NCI-H1417 treated with DMSO at 0.1 percent for 48 hours (cell line): ENCODE measurements at places on chromosomes 1 and 21.

DNA sequence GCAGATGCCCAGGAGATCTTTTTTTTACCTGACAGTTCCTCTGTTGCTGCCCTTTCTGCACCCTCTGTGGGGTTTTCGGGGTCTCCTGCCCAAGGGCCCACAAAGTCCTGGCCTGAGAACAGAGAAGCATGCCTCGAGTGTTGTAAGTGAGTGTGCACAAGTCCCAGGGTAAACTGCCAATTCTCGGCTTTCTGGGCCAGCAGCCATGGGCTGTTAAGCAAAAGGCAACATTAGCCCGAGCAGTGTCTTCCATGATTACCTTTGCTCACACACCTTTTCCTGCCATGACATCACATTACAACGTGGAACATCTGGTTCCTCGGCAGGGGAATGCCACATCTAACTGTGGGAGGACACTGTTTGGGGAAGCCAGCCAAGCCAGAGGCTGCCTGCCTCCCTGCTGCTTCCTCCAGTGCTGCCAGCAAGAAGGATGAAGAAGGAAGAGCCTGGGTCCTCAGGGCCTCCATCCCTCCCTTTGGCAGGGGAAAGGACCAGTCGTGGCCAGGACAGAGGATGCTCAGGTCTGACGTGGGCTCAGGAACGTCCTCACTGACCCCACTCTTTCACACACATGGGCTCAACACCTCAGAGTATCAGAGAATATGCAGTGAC is 485.9 kb downstream of the OMA1 start:
- no peak for DNase-seq

DNA sequence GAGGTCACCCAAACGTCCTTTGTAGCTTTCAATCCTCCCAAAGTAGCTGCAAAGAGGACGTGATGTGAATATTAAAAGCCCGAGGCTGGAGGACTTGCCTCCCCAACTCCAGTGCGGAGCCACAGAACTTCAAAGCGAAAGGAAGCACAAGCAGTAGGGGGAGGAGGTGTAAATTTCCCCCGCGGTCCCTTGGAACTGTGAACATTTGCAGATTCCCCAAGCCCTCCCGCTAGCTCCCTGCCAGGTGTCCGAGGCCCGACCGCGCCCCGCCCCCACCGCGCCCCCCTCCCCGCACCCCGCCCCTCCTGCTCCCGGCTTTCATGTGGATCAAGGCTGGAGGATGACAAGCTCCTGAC is 41.5 kb upstream of the HAO2 start:
- peak; percentile 62 for DNase-seq

- DNase-seq, result no peak
These were observed at the start of gene GPR25 for GRCh38 chr1:200872446-200873115. TSS of gene GPR25 (plus strand) at chr1:200872981. CDS start at chr1:200873038, 57 bp downstream.

GRCh38 chr1:172745014-172745413 is 86.1 kb downstream of the FASLG start:
- DNase-seq, result no peak

DNA sequence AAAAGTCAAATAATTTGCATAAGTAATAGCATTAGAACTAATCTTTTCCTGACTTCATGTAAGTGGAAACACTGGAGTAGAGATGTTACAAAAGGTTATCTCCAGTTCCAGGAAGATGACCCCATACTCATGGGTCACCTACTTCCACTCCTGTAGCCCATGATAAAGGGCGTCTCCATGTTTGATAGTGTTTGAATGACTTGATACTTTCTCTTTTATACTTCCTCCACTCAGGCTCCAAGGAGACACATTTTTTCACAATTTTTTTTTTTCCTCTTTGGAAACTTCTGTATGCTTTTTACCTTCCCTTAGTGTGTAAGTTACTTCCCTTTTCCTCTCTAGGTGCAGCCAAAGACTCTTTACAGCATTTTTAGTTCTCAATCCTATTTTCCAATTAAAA is 382.1 kb upstream of the B3GALT2 start:
- no peak for DNase-seq

- no peak for DNase-seq
These were observed 1.3 kb downstream of the LINGO4 start for GRCh38 chr1:151803915-151804314.

GRCh38 chr1:193411714-193412113 is 225.3 kb upstream of the B3GALT2 start:
- no peak for DNase-seq

DNA sequence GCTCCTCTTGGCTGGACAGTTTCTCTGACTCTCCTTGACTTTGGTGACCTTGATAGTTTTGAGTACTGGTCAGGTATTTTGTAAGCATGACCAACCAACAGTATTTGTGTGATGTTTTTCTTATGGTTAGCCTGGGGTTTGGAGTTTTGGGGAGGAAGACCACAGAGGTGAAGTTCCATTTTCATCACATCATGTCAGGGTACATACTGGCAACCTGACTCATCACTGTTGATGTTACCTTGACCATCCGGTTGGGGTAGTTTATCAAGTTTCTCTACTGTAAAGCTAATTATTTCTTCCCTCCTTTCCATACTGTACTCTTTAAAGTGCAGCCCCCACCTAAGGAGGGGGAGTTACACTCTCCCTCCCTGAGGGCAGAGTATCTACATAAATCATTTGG is 13.4 kb downstream of the OSCP1 start:
- no peak for DNase-seq

DNA sequence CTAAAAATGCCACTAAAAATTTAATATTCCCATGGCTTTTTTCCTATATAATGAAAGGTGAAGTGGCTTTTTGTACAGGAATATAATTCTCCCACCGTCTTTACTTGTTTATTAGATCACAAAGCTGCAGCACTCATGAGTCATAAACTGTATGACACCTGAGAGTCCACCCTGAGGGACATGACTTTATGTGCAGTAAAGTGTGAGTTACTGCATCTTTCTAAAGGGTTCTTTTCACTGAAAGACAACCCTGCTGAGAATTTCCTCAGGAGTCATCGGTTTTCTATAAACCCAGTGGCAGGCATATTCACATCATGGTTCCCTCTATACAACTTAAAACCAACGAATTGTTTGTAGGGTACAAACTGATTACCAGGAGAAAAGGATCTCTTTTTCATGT is 77.4 kb downstream of the APP start:
- no peak for DNase-seq

DNA sequence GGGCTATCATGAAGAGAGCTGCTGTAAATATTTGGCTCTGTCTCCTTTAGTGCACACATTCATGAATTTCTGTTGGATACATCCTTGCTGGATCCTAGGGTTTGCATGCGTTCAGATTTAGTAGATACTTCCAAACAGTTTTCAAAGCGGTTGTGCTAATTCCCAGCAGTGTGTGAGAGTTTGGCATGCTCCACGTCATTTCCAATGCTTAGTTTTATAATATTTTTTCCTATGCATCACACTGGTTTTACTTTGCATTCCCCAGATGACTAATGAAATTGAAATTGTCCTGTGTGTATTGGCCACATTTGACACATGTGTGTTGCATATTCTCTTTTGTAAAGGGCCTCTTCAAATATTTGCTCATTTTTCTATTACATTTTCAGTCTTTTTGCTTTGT is 18.5 kb upstream of the AADACL3 start:
- no peak for DNase-seq

GRCh38 chr1:61950418-61950817 is 208.1 kb downstream of the PATJ start:
- no peak for DNase-seq

DNA sequence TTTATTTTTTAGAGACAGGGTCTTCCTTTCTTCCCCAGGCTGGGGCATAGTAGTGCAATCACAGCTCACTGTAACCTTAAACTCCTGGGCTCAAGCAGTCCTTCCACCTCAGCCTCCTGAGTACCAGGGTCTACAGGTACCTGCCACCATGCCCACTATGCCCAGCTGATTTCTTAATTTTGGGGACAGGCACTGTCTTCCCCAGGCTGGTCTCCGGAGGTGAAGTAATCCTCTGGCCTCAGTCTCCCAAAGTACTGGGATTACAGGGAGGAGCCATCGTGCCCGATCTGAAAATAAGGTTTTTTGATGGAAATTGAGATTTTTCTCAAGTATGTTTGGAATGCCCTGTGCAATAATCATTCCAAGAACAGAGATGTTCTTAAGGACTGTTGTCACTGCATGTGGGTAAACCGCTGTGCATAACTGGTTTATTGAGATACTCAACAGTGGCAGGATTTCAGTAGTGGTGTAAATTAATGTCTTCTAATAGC is 934 bp upstream of the MSH4 start:
- DNase-seq, result no peak

- DNase-seq, result no peak
These were observed 17.1 kb downstream of the SCAF4 start for GRCh38 chr21:31714741-31715365.

DNA sequence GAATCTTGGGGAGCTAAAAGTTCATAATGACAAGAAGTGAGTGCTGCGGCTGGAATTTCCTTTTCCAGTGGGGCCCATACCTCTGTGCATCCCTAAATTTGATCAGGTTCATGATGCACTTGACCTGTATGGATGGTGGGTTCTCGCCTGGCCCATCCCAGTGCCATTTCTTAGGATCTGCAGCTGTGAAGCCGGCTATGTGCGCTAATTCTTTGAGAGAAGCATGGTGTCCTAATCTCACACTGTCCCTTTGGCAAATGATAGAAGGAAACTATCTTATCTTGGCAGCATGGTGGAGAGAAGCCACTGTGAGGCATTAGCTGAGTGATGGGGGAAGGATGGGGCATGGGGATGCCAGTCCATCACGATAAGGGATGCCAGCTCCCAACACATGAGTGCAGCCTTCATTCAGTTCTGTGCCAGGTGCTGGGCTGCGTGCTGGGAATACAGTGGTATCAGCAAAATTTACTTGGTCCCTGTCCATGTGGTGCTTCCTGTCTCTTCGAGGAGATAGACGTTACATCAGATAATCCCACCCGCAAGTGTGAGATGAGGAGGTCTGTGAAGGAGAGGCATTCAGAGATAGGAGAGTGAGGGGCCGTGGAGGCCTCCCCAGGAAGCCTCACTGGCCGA is 30.5 kb downstream of the STUM start:
- no peak for DNase-seq

GRCh38 chr1:248823517-248824001 is 2.2 kb downstream of the SH3BP5L start:
- DNase-seq, result no peak

GRCh38 chr1:97159342-97159741 is 437.8 kb downstream of the PTBP2 start:
- DNase-seq, result no peak

GRCh38 chr1:100476735-100477290 is 61.1 kb upstream of the GPR88 start:
- no peak for DNase-seq

GRCh38 chr1:201226178-201226514 is 35.5 kb downstream of the IGFN1 start:
- no peak for DNase-seq

GRCh38 chr21:45578176-45578801 is 36.0 kb upstream of the SLC19A1 start:
- DNase-seq, result peak; percentile 25

- DNase-seq, result no peak
These were observed 288.0 kb downstream of the BACH1 start for GRCh38 chr21:29586696-29587095.

GRCh38 chr1:232585486-232585885 is 44.4 kb downstream of the SIPA1L2 start:
- no peak for DNase-seq

DNA sequence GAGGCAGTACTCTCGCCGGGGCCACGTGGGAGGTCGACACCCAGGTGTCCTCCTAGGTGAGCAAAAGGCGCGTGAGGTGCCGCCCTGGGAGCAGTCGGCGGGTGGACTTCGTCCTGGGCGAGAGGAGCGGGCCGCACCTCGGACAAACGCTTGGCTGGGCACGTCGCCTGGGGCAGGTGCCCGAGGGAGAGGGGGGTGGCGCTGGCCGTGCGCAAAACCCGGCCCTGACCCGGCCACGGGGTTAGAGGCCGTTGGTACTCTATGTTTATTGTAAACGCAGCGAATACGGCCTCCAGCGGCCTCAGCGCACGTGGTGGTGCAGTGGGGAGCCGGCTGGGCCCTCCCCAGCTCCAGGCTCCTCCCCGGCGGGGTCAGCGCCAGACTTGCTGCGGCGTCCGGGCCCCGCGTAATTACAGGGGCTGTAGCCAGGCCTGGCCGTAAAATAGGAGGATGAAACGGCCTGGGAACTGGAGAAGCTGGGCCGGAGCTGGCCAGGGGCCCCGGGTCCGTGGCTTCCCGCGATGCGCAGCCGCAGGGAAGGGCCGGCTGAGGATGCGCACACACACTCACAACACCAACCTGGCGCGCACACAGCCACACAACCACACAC is 1.6 kb upstream of the EFNA1 start:
- DNase-seq, result no peak

DNA sequence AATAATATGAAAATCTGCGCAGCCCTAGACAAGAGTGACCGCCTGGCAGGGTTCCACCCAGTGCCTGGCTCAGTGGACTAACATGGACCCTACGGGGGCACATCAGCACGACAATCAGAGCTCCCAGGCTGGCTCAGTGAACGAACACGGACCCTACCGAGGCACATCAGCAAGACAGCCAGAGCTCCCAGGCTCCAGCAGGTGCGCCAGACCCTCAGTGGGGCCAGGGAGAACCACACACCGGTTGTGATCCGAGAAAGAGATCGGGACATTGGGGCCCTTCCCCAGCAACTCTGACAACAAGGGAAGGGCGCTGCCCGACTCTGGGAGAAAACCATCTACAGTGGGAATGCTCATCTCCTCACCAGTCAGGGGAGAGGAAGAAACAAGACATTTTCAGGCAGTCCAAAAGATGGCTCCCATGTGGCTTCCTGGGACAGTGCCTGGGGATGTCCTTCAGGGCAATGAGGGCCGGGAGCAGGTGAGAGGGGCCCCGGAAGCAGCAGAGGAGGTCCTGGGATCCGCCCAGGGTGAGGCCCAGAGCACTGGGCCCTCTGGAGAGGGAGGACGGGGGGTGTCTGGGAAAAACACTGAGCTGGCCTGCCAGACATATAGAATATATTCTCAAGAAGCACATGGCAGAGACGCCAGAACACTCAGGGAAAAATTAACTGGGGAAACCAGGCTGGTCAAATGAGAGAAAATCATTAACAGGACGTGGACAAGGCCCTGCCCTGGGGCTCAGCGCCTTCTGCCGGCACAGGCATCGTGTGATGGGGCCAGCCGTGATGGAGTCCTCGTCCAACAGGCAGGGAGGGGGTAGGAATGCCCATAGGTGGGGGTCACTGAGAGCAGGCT is 4.8 kb downstream of the ARHGEF16 start:
- DNase-seq, result no peak

GRCh38 chr1:200366577-200367253 is 43.1 kb downstream of the ZNF281 start:
- no peak for DNase-seq

DNA sequence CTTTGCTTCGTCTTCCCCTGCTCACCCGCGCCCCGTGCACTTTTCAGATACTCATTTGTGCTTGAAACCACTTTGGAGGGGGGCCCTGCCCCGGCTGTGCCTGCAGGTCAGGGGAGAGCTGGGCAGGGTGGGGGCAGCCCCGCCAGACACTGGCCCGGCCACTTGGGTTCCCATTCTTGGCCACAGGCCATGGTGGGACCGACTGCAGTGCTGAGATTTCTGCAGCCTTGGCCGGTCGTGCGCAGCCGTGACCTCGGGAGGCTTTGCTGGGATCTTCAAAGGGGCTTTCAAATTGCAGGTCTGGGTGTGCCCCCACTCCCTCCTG is 54.5 kb upstream of the TTC34 start:
- DNase-seq, result no peak

- DNase-seq, result no peak
These were observed 41.8 kb downstream of the TRPM2 start for GRCh38 chr21:44395260-44395659.
